ENCODE measurements at places on chromosomes 11 and 22. TPM values are rescaled to one million over a fixed set of nuclear protein-coding genes. Genes with fewer than 3 reads are reported as not detected.

DNA sequence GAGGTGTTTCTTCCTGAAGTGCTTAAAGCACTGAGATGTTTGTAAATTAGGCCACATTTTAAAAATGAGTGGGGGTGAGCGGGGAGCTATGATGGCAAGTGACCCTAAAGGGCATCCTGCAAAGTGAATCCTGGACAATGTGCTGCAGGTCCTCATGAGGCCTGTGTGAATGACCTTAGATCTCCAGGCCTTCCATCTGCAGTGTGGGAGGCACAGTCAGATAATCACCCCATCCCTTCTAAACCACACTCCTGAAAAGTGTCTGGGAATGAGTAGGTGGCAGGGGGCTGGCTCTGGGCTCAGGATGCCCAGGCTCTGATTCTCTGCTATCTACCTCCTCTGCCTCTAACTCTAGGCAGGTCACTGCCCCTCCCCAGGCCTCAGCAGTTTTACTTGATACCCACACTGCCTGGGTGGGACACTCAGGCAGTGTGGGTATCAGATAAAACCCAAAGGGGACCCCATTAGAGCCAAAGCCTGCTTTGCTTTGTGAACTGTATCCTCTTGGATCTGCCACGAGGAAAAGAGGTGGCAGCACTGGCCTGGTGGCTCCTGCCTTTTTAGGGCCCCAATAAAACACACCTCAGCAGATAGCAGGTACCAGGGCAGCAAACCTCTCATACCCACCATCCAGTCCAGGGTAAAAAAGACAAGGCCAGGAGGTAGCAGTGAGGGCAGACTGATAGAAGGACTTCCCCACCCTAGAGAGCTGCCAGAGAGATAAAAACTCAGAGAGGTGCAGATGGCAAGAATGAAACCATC, 10.5 kb downstream of the STARD10 start:
- peaks cover 26% of the 10 kb centered on the region for H3K4me1 ChIP-seq
- no peak overlapping the region for H3K27ac ChIP-seq
- no peaks in the 10 kb centered on the region for H3K36me3 ChIP-seq
- H3K4me3 ChIP-seq: no peak overlapping the region

DNA sequence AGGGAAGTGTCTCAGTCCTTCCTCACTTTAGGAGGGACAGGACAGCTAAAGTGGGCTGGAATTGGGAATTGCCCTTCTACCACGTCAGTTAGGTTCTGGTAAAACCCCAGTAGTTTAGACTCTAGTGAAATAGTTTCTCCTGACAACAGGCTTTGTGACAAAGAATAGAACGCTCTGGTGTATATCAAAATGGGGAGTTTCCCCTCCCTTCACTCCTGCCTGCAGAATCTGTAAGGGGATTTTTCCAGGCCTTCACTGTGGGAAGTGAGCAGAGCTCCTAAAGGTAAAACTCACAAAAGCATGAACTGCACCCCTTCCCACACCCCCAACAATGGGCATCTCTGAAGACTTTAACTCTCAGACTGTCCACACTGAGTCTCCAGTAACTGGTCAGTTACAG, 460.9 kb upstream of the LRRC4C start:
- H3K4me1 ChIP-seq: no peaks in the 10 kb centered on the region
- no peak overlapping the region for H3K27ac ChIP-seq
- no peaks in the 10 kb centered on the region for H3K36me3 ChIP-seq
- H3K4me3 ChIP-seq: no peak overlapping the region
- no peak for DNase-seq
- H3K27me3 ChIP-seq: no peaks in the 10 kb centered on the region

DNA sequence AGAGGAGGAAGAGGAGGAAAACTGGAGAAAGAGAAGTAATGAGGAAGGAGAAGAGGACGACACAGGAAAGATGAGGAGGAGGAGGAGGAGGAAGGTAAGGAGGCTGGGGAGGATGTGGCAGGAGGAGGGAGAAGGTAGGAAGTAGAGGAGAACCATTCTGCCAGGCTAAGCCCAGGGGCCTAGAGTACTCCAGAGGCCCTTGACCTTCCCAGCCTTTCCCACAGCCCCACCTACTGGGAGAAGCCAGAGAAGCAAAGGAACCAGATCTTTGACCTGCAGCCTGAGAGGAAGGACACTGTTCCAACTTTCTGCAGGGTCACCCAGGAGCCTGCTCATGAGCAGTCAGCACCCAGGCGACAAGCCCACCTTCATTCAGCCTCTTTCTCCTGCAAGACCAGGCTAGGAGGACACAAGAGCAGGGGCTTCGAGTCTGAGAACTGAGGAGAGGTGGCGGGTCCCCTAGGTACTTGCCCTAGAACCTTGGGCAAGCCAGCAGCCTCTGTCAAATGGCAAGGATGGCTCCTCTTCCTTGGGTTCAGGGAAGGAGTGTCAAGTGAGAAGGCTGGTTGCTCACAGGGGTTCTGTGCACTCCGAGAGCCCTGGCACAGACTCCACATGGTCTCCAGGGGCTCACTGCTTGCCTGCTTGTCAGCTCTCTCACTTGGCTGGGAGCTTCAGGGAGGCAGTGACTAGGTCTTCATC, 27.9 kb upstream of the OAF start:
- H3K27me3 ChIP-seq: peaks cover 3% of the 10 kb centered on the region
- peaks cover 50% of the 10 kb centered on the region for H3K4me1 ChIP-seq
- H3K4me3 ChIP-seq: no peak overlapping the region
- peak overlapping the region; percentile 85 for H3K27ac ChIP-seq
- H3K36me3 ChIP-seq: no peaks in the 10 kb centered on the region

Gene CASP1
- total RNA-seq: 58.9 TPM

Gene TIMM8B
- total RNA-seq: 65.3 TPM

Gene ARAP1
- 55.5 TPM for total RNA-seq

Gene OR56A3
- not detected for total RNA-seq

Gene APOA5
- total RNA-seq: not detected

Gene OR8D4
- not detected for total RNA-seq
